ENCODE measurements at places on chromosomes 11 and 22. TPM values are rescaled to one million over a fixed set of nuclear protein-coding genes. Genes with fewer than 3 reads are reported as not detected.

Gene ANGPTL5
- 0.77 TPM for total RNA-seq

Gene YWHAH
- 60.4 TPM for total RNA-seq

Gene RIBC2
- total RNA-seq = not detected

Gene FOLR1
- 0.50 TPM for total RNA-seq

Gene KLHL35
- total RNA-seq = 0.89 TPM

Gene ENTHD1
- not detected for total RNA-seq

Gene MMP13
- total RNA-seq = not detected

Gene MS4A3
- not detected for total RNA-seq

Gene STK33
- 22.4 TPM for total RNA-seq

Gene KCNA4
- total RNA-seq = 1.2 TPM

Gene IRAG1
- 5.2 TPM for total RNA-seq

Gene LRRC51
- total RNA-seq = 5.4 TPM

Gene MPZL3
- total RNA-seq = 2.6 TPM

Gene GAB4
- not detected for total RNA-seq

Gene LRRN4CL
- total RNA-seq = 3.4 TPM

Gene ZW10
- total RNA-seq = 10.7 TPM

Gene ADAMTS15
- total RNA-seq = 34.4 TPM

Gene LSP1
- 22.9 TPM for total RNA-seq

Gene LMF2
- total RNA-seq = 27.6 TPM

Gene ACRV1
- not detected for total RNA-seq
